Hair follicular keratinocyte (primary cell): ENCODE measurements at places on chromosomes 2 and 18. TPM values are rescaled to one million over a fixed set of nuclear protein-coding genes. Genes with fewer than 3 reads are reported as not detected.

EVX2 gene
- not detected in 2 replicates for total RNA-seq

MAL gene
- 0.23 TPM in 1 of 2 replicates, not detected in the other for total RNA-seq

UBR3 gene
- total RNA-seq: 7.7 and 8.7 TPM in 2 replicates

ITGA4 gene
- total RNA-seq: 18.6 and 26.6 TPM in 2 replicates

CCL20 gene
- total RNA-seq: 10.0 and 10.8 TPM in 2 replicates

MAP3K20 gene
- total RNA-seq: 59.7 and 91.4 TPM in 2 replicates

CDH2 gene
- total RNA-seq: 0.08 TPM in 1 of 2 replicates, not detected in the other

DLX1 gene
- 1.7 and 1.8 TPM in 2 replicates for total RNA-seq

ZDBF2 gene
- 2.5 and 4.2 TPM in 2 replicates for total RNA-seq

PROC gene
- 0.16 and 0.19 TPM in 2 replicates for total RNA-seq

C1D gene
- 32.3 and 45.6 TPM in 2 replicates for total RNA-seq

OTOF gene
- not detected in 2 replicates for total RNA-seq

OSBPL6 gene
- 10.4 and 11.6 TPM in 2 replicates for total RNA-seq

SP5 gene
- not detected in 2 replicates for total RNA-seq

GNAL gene
- total RNA-seq: 17.5 and 17.6 TPM in 2 replicates

PMS1 gene
- total RNA-seq: 7.7 and 15.9 TPM in 2 replicates

RUFY4 gene
- not detected in 2 replicates for total RNA-seq

CHST9 gene
- total RNA-seq: 0.16 TPM in 1 of 2 replicates, not detected in the other

CROCC2 gene
- not detected in 2 replicates for total RNA-seq

ENOSF1 gene
- 20.1 and 29.3 TPM in 2 replicates for total RNA-seq

COL4A4 gene
- total RNA-seq: under 0.01 and 0.16 TPM in 2 replicates

GEN1 gene
- total RNA-seq: 5.9 and 12.0 TPM in 2 replicates

TANK gene
- 40.2 and 43.3 TPM in 2 replicates for total RNA-seq

C2orf76 gene
- 1.5 and 9.8 TPM in 2 replicates for total RNA-seq

SPP2 gene
- not detected in 2 replicates for total RNA-seq

SOCS6 gene
- 13.0 and 13.5 TPM in 2 replicates for total RNA-seq

EFR3B gene
- total RNA-seq: 0.55 and 0.61 TPM in 2 replicates

FBXO36 gene
- 3.7 and 4.1 TPM in 2 replicates for total RNA-seq

LIPG gene
- total RNA-seq: 84.4 and 118 TPM in 2 replicates

SERPINB12 gene
- total RNA-seq: not detected in 2 replicates

PLGLB2 gene
- total RNA-seq: 0.23 and 4.1 TPM in 2 replicates

RPRD1A gene
- total RNA-seq: 48.7 and 52.0 TPM in 2 replicates

PPP1R1C gene
- total RNA-seq: 8.6 and 15.3 TPM in 2 replicates

SLC4A5 gene
- not detected in 2 replicates for total RNA-seq

NEUROD1 gene
- total RNA-seq: not detected in 2 replicates

RAB1A gene
- total RNA-seq: 81.4 and 90.0 TPM in 2 replicates

MDH1B gene
- 0.16 TPM in 1 of 2 replicates, not detected in the other for total RNA-seq

PASK gene
- 2.1 and 6.1 TPM in 2 replicates for total RNA-seq

DSC1 gene
- total RNA-seq: 0.08 TPM in 2 replicates

FEV gene
- total RNA-seq: not detected in 2 replicates

LIMS2 gene
- not detected in 2 replicates for total RNA-seq

ARHGAP28 gene
- 0.16 and 0.99 TPM in 2 replicates for total RNA-seq

ASXL3 gene
- 0.11 TPM in 1 of 2 replicates, not detected in the other for total RNA-seq

GPR35 gene
- total RNA-seq: not detected in 2 replicates

FAP gene
- total RNA-seq: 8.5 and 20.7 TPM in 2 replicates

RNF125 gene
- 1.5 and 2.7 TPM in 2 replicates for total RNA-seq

FAM110C gene
- total RNA-seq: 19.0 and 45.4 TPM in 2 replicates

CDH20 gene
- not detected in 2 replicates for total RNA-seq

VWC2L gene
- not detected in 2 replicates for total RNA-seq
